ENCODE measurements at places on chromosomes 12 and 14. TPM values are rescaled to one million over a fixed set of nuclear protein-coding genes. Genes with fewer than 3 reads are reported as not detected.

The CABP1 gene
- polyA plus RNA-seq, result 0.71 TPM

The CLBA1 gene
- 27.8 TPM for polyA plus RNA-seq

The RPS6KA5 gene
- polyA plus RNA-seq, result 11.1 TPM

The WIF1 gene
- polyA plus RNA-seq, result 0.77 TPM

The PTHLH gene
- polyA plus RNA-seq, result 1.4 TPM

The HOXC12 gene
- polyA plus RNA-seq, result not detected

The TC2N gene
- polyA plus RNA-seq, result 0.54 TPM

The REM2 gene
- 31.1 TPM for polyA plus RNA-seq

The TAS2R31 gene
- polyA plus RNA-seq, result 4.0 TPM

The NRIP2 gene
- polyA plus RNA-seq, result not detected

The ABCC9 gene
- 0.32 TPM for polyA plus RNA-seq

The NDRG2 gene
- 30.8 TPM for polyA plus RNA-seq

The ZNF26 gene
- 26.6 TPM for polyA plus RNA-seq

The ZFHX2 gene
- 1.7 TPM for polyA plus RNA-seq

The CMKLR1 gene
- 0.06 TPM for polyA plus RNA-seq

The NELL2 gene
- 46.8 TPM for polyA plus RNA-seq

The TSPAN11 gene
- polyA plus RNA-seq, result 5.6 TPM

The TEX52 gene
- polyA plus RNA-seq, result not detected

The GARIN6 gene
- polyA plus RNA-seq, result not detected

The TSPAN19 gene
- polyA plus RNA-seq, result 4.8 TPM

The TFCP2 gene
- polyA plus RNA-seq, result 28.6 TPM

The FBXW8 gene
- 4.9 TPM for polyA plus RNA-seq

The CLEC4E gene
- polyA plus RNA-seq, result not detected

The ADCY6 gene
- polyA plus RNA-seq, result 48.2 TPM

The PMEL gene
- not detected for polyA plus RNA-seq

The RND1 gene
- polyA plus RNA-seq, result 5.8 TPM

The ANO2 gene
- 1.8 TPM for polyA plus RNA-seq

The KRT76 gene
- not detected for polyA plus RNA-seq

The RHNO1 gene
- polyA plus RNA-seq, result 84.2 TPM

The SUSD6 gene
- polyA plus RNA-seq, result 5.2 TPM

The P2RX2 gene
- not detected for polyA plus RNA-seq

The IGF1 gene
- not detected for polyA plus RNA-seq

The MGP gene
- polyA plus RNA-seq, result not detected

The NXPH4 gene
- 0.53 TPM for polyA plus RNA-seq

The RACGAP1 gene
- polyA plus RNA-seq, result 18.3 TPM

The NUMB gene
- polyA plus RNA-seq, result 12.7 TPM

The HOTAIR gene
- not detected for polyA plus RNA-seq

The RNF212B gene
- polyA plus RNA-seq, result not detected

The CYP27B1 gene
- polyA plus RNA-seq, result 1.4 TPM

The ZDHHC22 gene
- polyA plus RNA-seq, result 5.1 TPM

The CSRP2 gene
- 67.2 TPM for polyA plus RNA-seq

The B3GNT4 gene
- 1.8 TPM for polyA plus RNA-seq

The PLEKHH1 gene
- 32.1 TPM for polyA plus RNA-seq

The LRRIQ1 gene
- 11.1 TPM for polyA plus RNA-seq

The SSPN gene
- not detected for polyA plus RNA-seq

The RASAL1 gene
- 0.14 TPM for polyA plus RNA-seq
